Activated CD4-positive, CD25-positive, alpha-beta regulatory T cell treated with anti-CD3 and anti-CD28 coated beads, Interleukin-2, amount 50 U/mL, for 72 hours (primary cell): ENCODE measurements at places on chromosomes 16 and 17.

DNA sequence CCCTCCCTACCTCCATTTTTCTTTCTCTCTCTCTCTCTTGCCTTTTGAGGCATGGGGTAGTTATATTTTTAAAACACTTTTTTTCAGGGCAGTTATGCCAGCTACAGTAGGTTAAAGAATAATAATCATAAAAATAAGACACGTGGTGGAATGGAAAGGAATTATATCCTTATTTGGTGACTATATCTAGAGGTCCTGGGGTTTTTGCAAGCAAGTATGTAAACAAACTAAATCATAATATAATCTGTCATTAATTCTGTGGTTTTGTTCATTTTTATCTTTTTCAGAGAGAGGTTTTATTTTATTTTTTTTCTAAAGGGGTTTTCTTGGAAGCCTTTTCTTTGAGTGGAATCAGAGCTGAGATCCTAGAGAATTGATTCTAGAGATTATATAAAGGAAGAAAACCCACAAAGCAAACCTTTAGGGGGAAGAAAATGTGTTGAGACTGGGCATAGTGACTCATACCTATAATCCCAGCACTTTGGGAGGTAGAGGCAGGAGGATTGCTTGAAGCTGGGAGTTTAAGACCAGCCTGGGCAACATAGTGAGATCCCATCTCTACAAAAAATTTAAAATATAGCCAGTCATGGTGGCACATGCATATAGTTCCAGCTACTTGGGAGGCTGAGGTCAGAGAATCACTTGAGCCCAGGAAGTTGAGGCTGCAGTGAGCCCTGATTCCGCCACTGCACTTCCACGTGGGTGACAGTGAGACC, 53.2 kb downstream of the NQO1 start:
- no peak for DNase-seq

DNA sequence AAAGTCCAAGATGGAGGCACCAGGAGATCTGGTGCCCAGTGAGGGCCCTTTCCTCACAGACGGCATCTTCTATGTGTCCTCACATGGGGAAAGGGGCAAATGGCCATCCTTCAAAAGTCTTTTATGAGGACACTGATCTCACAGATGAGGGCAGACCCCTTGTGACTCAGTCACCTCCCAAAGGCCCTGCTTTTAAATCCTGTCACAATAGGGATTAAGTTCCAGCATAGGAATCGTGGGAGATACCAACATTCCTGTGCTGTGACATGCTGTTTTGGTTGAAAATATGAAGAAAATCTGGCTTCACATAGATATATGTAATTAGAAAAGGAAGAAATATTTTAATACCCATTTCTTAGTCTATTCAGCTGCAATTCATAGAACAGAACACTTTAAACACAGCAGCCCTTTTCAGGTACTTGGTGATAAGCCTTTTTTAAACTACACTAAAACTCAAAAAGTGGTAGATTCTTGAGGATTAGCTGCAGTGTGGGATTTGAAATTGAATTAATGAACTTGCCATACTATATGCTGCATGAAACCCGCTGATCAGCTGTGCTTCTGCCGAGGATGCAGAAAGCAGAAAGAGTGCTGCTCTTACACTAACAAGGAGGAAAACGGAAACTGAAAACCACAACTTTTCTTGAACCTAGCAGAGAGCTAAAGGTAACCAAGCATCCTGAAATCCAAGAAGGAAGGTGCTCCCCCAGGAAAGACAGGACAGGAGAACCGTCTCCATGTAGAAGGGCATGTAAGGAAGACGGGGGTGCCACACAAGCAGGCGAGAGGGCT, 32.7 kb downstream of the VPS53 start:
- DNase-seq: no peak

DNA sequence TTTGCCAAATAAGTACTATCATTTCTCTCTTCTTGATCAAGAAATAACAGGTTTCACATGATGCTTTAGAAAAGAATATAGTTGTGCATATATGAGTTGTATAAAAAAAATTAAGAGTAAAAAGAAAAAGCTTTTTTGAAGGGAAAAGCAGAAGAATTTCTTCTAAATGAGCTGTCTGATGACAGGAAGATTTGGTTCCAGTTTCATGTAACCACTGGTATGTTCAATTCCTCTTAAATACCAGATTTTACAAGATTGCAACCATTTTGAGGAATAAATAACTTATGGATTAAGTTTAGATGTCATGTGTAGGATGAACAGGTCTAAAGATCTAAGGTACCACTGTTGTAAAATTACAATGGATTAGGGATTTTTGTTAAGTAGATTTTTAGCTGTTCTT, 45.0 kb downstream of the VMP1 start:
- no peak for DNase-seq

- DNase-seq: no peak
These were observed 29.8 kb downstream of the PRSS54 start for GRCh38 chr16:58264961-58265479.

DNA sequence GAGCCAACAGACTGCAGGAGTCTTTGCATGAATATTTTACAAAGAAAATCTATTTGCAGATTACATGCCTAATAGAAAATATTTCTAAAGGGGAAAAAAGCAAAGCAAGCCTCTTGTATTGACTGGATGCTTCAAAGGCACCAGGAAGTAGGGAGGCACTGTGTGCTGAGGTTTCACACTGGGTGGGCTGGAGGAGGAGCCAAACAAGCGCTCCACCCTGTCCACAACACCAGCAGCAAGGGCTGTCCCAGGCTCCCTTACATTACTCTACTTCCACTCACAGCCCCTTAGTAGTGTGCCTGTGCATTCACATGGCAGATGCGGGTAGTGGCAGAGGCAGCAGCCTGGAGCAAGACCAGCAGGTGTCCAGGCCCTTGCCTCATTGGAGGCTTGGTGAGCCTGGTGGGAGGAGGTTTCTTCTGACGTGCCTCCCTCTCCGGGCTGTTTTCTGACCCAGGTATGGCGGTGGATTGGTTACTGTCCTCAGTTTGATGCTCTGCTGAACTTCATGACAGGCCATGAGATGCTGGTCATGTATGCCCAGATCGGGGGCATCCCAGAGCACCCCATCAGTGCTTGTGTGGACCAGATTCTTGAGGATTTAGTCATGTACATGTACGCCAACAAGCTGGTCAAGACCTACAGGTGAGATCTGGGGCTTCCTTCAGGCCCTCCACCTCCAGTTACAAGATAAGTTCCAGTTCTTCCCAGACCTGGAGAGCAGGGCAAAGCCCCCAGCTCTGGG, 7.0 kb upstream of the CCNF start:
- no peak for DNase-seq

DNA sequence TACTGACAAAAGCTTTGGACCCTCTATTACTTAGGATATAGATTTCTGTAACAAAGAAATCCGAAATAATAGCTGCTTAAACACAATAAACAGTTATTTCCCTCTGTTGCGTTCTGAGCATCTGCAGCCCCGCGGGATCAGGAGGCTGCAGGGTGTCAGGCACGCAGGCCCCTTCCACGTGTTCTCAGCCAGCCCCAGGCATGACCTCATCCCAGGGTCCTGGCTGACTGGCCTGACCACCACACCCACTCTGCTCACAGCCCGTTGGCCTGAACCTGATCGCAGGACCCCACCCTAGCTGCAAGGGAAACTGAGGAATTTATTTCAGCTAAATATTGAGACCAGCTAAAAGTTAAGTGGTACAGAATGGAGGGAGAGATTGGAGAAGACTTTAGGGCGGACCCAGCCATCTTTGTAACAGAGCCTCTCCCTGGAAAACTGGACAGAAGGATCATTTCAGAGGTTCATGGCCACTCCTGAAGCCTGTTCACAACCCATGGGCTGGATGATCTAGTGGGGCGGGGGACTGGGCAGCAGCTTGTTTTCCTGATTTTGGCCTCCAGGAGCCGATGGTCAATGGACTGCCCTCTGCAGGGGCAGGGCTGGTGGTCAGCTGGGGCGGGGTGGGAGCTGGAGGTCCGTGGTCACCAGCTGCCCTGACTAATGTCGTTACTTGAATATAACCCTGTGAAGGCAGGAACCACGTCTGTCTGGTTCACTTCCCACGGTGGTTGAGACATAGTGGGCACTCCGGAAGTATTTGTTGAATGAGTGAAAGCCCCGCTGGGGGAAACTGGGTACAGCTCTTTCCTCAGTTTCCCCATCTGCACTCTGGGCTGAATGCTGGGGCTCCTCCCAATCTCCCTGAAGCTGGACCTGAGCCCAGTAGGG, 10.9 kb downstream of the CETP start:
- DNase-seq: no peak

DNA sequence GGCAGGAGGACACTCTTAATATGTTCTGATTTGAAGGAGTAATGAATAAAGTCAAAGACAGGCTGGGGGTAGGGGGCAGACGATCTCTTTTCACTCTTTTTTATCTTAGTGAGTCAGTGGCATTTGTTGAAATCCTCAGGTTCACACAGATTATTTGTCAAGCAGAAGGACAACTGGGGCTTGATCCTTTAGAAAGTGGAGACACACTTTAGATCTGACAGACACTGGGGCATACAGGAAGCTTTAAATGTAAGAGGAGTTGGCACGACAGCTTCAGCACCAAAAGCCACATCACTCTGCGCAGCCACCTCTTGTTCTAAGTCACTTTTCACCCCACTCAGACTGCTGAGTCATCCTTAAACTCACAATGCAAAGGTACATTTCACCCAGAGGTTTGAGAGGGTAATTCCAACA, 121.5 kb downstream of the STXBP4 start:
- DNase-seq: peak; percentile 32

- DNase-seq: no peak
These were observed 8.7 kb downstream of the SMURF2 start for GRCh38 chr17:64653325-64653984.

DNA sequence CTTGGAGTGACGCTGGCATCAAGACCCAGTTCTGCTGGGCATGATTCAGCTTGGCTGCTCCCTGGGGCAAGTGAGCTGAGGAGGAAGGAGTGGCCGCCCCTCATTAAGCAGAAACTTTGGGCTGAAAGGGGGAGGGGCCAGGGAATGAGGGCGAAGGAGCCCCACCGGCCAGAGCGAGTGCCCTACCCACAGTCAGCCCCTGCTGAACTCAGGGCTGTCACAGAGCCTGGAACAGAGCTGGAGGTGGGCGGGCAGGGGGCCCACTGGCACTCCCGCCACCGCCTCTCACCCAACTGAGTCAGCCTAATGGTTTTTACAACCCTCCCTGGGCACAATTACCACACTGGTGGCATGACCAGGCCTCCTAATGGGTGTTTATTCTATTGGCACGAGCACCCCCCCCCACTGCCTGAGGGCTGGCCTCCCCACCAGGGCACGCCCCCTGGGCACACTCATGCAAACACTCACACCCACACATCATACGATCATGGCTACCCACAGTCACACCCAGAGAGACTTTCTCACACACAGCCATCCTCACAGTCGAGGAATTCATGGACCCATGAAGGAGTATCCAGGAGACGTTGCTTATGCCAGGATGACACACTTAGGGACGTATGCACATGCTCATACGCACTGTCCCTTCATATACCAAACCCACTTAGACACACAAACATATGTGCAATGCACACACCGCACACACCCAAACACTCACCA, 19.2 kb downstream of the UNC119 start:
- no peak for DNase-seq

GRCh38 chr16:68909099-68909733, 65.9 kb downstream of the TANGO6 start:
- DNase-seq: no peak

GRCh38 chr16:1320658-1321240, 11.3 kb downstream of the UBE2I start:
- no peak for DNase-seq

DNA sequence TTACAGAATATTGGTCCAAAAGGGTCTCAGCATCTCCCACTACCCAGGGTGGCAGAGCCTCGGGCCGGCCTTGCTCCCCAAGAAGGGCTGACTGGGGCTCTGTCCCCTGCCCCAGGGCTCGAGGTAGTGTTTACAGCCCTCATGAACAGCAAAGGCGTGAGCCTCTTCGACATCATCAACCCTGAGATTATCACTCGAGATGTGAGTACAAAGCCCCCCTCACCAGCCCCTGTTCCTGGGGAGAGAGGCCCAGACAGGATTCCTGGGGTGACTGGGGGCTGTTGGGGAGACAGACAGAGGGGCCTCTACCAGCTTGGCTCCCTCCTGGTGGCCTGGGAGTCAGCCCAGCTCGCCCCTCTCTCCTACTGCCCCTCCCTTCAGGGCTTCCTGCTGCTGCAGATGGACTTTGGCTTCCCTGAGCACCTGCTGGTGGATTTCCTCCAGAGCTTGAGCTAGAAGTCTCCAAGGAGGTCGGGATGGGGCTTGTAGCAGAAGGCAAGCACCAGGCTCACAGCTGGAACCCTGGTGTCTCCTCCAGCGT, 6.1 kb upstream of the NLRC5 start:
- no peak for DNase-seq

- DNase-seq: peak; percentile 88
These were observed at the start of gene SEZ6L2 for GRCh38 chr16:29899516-29900101. Gene SEZ6L2 (minus strand): TSS chr16:29899550. CDS start chr16:29899019, 531 bp downstream.

GRCh38 chr16:22216191-22216831, 10.2 kb downstream of the EEF2K start:
- DNase-seq: no peak

DNA sequence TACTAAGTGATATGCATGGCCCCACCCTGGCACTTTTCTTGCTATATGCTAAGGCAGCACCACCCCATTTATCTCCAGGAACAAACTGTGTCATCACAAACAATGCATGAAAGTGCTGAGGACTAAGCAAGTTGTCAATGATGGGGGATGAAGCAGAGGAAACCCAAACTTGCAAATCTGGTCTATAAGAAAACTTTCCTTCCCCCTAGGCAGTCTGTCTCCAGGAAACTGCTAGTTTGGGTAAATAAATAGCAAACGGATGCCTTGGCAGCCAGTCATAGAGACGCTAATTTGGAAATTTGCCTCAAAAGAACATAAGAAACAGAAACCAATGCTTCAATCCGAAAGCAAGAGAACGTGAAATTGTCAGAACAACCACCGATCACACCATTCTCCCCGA, 5.6 kb upstream of the HSBP1 start:
- no peak for DNase-seq

DNA sequence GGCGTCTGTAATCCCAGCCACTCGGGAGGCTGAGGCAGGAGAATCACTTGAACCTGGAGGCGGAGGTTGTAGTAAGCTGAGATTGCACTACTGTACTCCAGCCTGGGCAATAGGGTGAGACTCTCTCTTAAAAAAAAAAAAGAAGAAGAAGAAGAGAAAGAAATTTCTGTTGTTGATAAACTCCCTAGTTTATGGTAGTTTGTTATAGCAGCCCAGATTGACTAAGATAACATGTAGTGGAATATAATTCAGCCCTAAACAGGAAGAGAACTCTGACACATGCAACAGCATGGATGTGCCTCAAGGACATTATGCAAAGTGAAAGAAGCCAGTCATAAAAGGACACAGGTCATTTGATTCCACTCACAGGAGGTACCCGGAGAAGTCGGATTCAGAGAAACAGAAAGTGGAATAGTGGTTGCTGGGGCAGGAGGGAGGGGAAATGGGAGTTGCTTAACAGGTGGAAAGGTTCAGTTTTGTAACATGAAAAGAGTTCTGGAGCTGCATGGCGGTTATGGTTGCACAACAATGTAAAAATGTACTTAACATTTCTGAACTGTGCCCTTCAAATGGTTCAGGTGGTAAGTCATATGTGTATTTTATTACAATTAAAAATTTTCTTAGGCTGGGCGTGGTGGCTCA, 26.0 kb upstream of the PRM1 start:
- DNase-seq: no peak
